ENCODE measurements at places on chromosomes 3 and 15.
A peak's percentile ranks its signal among the peaks of the same experiment; 100 is the strongest.

DNA sequence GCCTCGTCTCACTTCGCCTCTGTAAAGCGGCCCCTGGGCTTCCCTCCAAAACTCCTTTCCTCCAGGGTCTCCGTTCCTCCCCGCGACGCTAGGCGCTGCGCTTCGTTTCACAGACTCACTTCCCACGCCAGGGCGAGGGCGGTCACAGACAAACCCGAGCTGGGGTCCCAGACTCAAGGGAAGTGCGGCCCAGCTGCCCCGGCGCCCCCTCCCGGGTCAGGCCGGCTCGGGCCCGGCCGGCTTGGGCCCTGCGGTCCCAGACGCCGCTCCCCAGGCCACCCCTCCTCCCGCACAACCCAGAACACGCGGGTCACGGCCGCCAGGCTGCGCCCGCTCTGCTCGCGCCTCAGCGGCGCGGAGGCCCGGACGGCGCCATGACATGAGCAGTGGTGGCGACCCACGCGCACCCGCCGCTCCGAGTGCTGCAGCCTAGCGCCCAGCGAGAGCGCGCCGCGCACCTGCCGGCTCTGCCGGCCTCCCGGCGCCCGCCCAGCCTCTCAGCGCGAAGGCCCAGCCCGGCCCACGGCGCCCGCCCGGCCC, 547 bp downstream of the NUP210 start:
- peak overlapping the region; percentile 92 for H3K27ac ChIP-seq
- H3K4me1 ChIP-seq, result peaks cover 56% of the 10 kb centered on the region
- peaks cover 25% of the 10 kb centered on the region for H3K36me3 ChIP-seq
- no peaks in the 10 kb centered on the region for H3K27me3 ChIP-seq
- peak; percentile 66 for DNase-seq

- H3K36me3 ChIP-seq, result no peaks in the 10 kb centered on the region
- peak; percentile 71 for DNase-seq
- peaks cover 25% of the 10 kb centered on the region for H3K27me3 ChIP-seq
- no peak overlapping the region for H3K27ac ChIP-seq
- H3K4me1 ChIP-seq, result peaks cover 12% of the 10 kb centered on the region
These were observed 57.8 kb upstream of the HRH1 start for GRCh38 chr3:11096266-11097139.

DNA sequence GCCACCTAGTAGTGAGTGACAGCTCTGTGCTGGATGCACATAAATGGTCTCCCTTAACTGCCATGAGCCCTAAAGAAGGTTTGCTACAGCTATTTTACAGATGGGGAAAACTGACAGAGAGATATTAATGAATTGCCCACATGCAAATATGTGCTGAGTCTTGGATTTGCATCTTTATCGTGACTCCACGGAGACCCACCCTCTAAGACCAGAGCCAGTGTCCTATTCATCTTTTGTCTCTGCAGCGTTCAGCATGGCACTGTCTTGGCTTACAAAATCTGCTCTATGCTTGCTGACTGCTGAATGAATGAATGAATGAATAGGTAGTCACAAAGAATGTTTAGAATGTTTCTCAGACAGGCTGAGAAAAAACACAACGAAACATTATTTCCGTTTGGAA, 48.3 kb downstream of the BTD start:
- H3K27ac ChIP-seq, result no peak overlapping the region
- H3K4me1 ChIP-seq, result peaks cover 42% of the 10 kb centered on the region
- no peak for DNase-seq

- peaks cover 19% of the 10 kb centered on the region for H3K27me3 ChIP-seq
- H3K4me3 ChIP-seq, result no peak overlapping the region
- H3K4me1 ChIP-seq, result no peaks in the 10 kb centered on the region
- DNase-seq, result no peak
- H3K27ac ChIP-seq, result no peak overlapping the region
These were observed 19.4 kb downstream of the WWTR1 start for GRCh38 chr3:149638228-149639092.

GRCh38 chr3:42057561-42058211, 33.5 kb upstream of the TRAK1 start:
- no peak overlapping the region for H3K27ac ChIP-seq
- H3K27me3 ChIP-seq, result no peaks in the 10 kb centered on the region
- H3K4me3 ChIP-seq, result no peak overlapping the region

DNA sequence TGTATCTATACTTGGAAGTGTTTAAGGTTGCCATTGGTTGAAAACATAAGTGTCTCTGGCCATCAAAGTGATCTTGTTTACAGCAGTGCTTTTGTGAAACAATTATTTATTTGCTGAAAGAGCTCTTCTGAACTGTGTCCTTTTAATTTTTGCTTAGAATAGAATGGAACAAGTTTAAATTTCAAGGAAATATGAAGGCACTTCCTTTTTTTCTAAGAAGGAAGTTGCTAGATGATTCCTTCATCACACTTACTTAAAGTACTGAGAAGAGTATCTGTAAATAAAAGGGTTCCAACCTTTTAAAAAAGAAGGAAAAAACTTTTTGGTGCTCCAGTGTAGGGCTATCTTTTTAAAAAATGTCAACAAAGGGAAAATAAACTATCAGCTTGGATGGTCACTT, 19.7 kb downstream of the B3GNT5 start:
- no peak overlapping the region for H3K4me3 ChIP-seq
- no peaks in the 10 kb centered on the region for H3K27me3 ChIP-seq
- no peak overlapping the region for H3K27ac ChIP-seq
- no peak for DNase-seq
- no peaks in the 10 kb centered on the region for H3K36me3 ChIP-seq
- peaks cover 1% of the 10 kb centered on the region for H3K4me1 ChIP-seq

GRCh38 chr3:190830031-190830430, 32.5 kb downstream of the GMNC start:
- H3K36me3 ChIP-seq, result no peaks in the 10 kb centered on the region
- no peaks in the 10 kb centered on the region for H3K4me1 ChIP-seq
- no peak overlapping the region for H3K4me3 ChIP-seq
- no peaks in the 10 kb centered on the region for H3K27me3 ChIP-seq
- DNase-seq, result no peak

- no peak for DNase-seq
- H3K27ac ChIP-seq, result peak overlapping the region; percentile 86
- H3K4me1 ChIP-seq, result peaks cover 92% of the 10 kb centered on the region
- H3K27me3 ChIP-seq, result no peaks in the 10 kb centered on the region
- H3K4me3 ChIP-seq, result peak overlapping the region; percentile 18
- H3K36me3 ChIP-seq, result peaks cover 40% of the 10 kb centered on the region
These were observed 129.5 kb upstream of the BHLHE40 start for GRCh38 chr3:4849739-4850138.

DNA sequence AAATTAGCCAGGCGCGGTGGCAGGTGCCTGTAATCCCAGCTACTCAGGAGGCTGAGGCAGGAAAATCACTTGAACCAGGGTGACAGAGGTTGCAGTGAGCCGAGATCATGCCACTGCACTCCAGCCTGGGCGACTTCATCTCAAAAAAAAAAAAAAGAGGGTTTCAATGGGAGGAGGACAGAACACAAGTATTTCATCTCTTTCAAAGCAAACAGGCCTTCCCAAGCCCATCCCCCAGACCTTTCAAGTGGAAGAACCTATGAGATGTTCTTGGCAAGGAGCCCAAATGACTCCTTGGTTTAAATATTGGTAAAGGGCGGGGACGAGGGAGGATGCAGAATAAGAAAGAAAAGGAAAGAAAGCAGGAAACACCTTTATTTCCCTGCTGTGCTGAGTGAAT, 62.2 kb upstream of the MCF2L2 start:
- H3K27me3 ChIP-seq, result no peaks in the 10 kb centered on the region
- H3K36me3 ChIP-seq, result peaks cover 9% of the 10 kb centered on the region
- H3K4me3 ChIP-seq, result no peak overlapping the region
- no peak overlapping the region for H3K27ac ChIP-seq

DNA sequence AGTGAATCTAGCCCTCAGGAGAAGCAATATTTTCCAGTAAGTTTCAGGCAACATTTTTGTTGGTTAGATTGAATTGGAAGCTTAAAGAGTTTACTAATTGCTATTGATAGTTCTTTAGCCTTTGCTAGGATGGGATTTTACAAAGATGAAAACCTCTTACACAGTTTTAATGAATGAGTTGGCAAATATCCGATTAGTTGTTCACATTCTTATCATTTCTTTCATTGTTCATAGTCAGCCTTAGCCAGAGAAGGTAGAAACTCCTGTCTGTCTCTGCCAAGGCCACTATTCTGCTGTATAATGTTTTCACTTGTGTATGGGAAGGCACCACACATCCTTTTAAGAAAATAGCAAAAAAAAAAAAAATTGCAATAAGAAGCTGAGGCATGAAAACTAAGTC, 222.0 kb upstream of the MANF start:
- peaks cover 1% of the 10 kb centered on the region for H3K36me3 ChIP-seq
- DNase-seq, result no peak
- H3K27me3 ChIP-seq, result no peaks in the 10 kb centered on the region
- no peak overlapping the region for H3K27ac ChIP-seq
- no peak overlapping the region for H3K4me3 ChIP-seq

Measured in activated CD8-positive, alpha-beta memory T cell treated with anti-CD3 and anti-CD28 coated beads, Interleukin-2, amount 10 ng/mL, durations not matched to agents 7 days and 5 days (primary cell).